Activated CD8-positive, alpha-beta T cell treated with anti-CD3 and anti-CD28 coated beads, Interleukin-2, amount 10 ng/mL, durations not matched to agents 7 days and 5 days (primary cell): ENCODE measurements at places on chromosomes 3 and 15.
A peak's percentile ranks its signal among the peaks of the same experiment; 100 is the strongest.

DNA sequence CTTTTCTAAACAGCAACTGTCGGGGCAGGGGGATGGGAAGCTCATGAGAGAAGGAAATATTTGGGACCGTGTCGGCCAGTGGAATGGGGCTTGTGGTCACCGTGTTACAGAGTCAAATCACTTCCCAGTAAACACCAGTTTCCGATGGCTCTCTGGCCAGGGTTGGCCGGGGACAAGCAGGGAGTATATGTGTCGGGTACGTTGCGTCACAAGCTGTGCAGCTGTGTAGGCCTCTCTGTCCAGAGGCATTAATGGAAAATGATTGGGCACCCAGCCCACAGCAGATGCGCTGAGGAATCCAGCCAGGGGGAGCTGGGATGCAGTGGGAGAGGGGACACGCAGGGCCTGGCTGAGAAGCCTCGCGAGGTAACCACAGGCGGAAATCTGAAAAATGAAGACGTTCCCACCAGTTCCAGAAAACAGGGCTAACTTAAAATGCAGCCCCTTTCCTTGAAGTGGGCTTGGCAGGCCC is 15.8 kb upstream of the ALDH1A3 start:
- no peak for DNase-seq
- no peaks in the 10 kb centered on the region for H3K36me3 ChIP-seq
- no peak overlapping the region for H3K27ac ChIP-seq
- H3K27me3 ChIP-seq: peaks cover 2% of the 10 kb centered on the region

DNA sequence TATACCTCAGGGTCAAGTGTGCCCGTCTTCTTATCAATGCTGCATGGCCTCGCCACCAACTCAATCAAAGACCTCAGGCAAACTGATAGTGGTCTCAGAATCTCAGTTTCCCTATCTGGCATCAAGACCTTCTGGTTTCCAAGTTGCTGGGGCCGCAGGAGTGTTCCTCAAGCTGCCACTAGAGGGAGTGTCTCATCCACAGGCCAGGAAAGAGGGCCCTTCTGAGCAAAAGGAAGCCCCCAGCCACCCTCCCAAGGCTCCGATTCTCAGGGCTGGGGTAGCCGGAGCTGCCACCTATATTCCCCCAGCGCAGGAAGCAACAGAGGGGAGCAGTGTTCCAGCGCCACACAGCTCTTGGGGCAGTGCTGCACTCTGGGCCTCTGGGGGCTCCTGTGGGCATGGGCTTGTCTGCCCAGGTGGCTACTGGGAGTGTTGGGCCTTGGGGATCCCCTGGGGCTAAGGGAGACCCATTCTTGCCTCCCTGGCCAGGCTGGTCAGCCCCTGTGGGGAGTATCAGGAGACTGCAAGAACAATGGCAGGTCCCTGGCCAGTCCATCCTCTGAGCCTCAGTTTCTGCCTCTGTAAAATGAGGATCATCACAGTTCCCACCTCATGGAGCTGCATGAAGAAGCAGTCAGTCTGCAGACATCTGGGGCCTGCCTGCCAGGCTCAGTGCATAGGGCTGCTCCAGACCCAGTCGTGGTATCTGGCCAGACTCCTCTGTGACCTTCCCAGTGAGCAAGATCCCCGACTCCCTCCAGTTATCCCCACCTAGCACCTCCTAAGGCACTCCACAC is 23.4 kb upstream of the SEC13 start:
- H3K4me1 ChIP-seq: no peaks in the 10 kb centered on the region
- no peaks in the 10 kb centered on the region for H3K36me3 ChIP-seq
- H3K27ac ChIP-seq: no peak overlapping the region
- no peak overlapping the region for H3K4me3 ChIP-seq
- no peaks in the 10 kb centered on the region for H3K27me3 ChIP-seq

GRCh38 chr3:106578911-106579310 is 710.1 kb upstream of the CBLB start:
- H3K27ac ChIP-seq: no peak overlapping the region
- no peaks in the 10 kb centered on the region for H3K4me1 ChIP-seq
- no peaks in the 10 kb centered on the region for H3K36me3 ChIP-seq
- no peak for DNase-seq
- H3K27me3 ChIP-seq: no peaks in the 10 kb centered on the region

- H3K4me3 ChIP-seq: no peak overlapping the region
- peaks cover 3% of the 10 kb centered on the region for H3K36me3 ChIP-seq
- H3K27ac ChIP-seq: no peak overlapping the region
- no peak for DNase-seq
- H3K27me3 ChIP-seq: peaks cover 4% of the 10 kb centered on the region
- peaks cover 4% of the 10 kb centered on the region for H3K4me1 ChIP-seq
These were observed 3.6 kb downstream of the HGD start for GRCh38 chr3:120678331-120678947.

- no peak overlapping the region for H3K27ac ChIP-seq
- no peaks in the 10 kb centered on the region for H3K27me3 ChIP-seq
- H3K36me3 ChIP-seq: no peaks in the 10 kb centered on the region
- H3K4me3 ChIP-seq: no peak overlapping the region
- H3K4me1 ChIP-seq: no peaks in the 10 kb centered on the region
These were observed 172.8 kb downstream of the NR2F2 start for GRCh38 chr15:96503276-96503675.

DNA sequence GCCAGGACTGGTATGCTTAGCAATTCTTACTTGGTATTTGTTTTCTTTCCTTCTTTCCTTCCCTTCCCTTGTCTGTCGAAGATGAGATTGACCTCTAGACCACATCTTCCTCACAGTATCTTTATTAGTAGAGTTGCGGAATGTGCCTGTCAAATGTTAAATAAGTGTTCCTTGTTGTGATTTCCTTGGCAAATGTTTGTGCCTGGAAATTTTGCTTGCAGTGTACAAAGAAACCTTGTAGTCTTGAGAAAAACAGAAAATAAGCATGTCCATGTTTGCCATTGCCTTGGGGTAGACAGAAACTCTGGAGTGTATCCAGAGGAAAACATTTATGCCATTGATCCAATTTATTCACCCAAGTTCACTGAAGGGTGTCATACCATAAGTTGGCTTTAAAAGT is 79.5 kb upstream of the ZNF385D start:
- no peaks in the 10 kb centered on the region for H3K36me3 ChIP-seq
- no peaks in the 10 kb centered on the region for H3K4me1 ChIP-seq
- H3K27ac ChIP-seq: no peak overlapping the region
- H3K4me3 ChIP-seq: no peak overlapping the region

DNA sequence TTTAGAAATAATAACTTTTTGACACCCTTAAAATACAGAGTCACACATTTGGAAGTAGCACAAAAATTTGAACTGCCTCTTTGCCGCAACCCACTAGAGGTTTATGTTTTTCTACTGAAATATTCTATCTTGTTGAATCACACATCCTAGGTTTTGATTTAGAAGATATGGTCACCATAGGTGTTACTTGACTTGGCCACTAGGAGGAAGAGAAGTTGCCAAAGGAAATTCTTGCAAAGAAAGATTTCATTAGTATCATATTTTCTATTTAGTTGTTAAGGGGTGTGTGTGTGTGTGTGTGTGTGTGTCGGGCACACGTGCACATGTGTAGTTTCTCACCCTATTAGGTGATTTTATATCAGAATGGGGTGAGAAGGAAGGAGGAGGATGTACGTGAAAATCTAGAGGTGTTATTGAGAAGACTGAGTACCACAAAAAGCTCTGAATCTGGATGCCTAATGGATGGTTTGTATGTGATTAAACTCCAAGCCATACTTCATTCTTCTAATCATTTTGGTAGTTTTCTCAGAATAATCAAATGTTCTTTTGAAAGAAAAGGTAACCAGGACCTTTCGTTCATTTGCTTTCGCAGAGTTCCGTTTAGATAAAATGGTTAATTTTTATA is 31.5 kb downstream of the ZFAND6 start:
- no peak for DNase-seq
- peaks cover 6% of the 10 kb centered on the region for H3K4me1 ChIP-seq
- no peak overlapping the region for H3K27ac ChIP-seq
- no peaks in the 10 kb centered on the region for H3K27me3 ChIP-seq
- H3K36me3 ChIP-seq: peaks cover 8% of the 10 kb centered on the region
- no peak overlapping the region for H3K4me3 ChIP-seq

- H3K36me3 ChIP-seq: peaks cover under 1% of the 10 kb centered on the region
- H3K4me1 ChIP-seq: peaks cover 18% of the 10 kb centered on the region
- no peak for DNase-seq
- no peak overlapping the region for H3K4me3 ChIP-seq
- no peak overlapping the region for H3K27ac ChIP-seq
- no peaks in the 10 kb centered on the region for H3K27me3 ChIP-seq
These were observed 6.4 kb upstream of the SNUPN start for GRCh38 chr15:75631935-75632334.

GRCh38 chr15:72230197-72231065 is 559 bp downstream of the PKM start:
- peak overlapping the region; percentile 88 for H3K4me3 ChIP-seq
- peaks cover 39% of the 10 kb centered on the region for H3K4me1 ChIP-seq
- H3K27ac ChIP-seq: peak overlapping the region; percentile 96
- no peaks in the 10 kb centered on the region for H3K27me3 ChIP-seq
- peaks cover 30% of the 10 kb centered on the region for H3K36me3 ChIP-seq
- DNase-seq: peak; percentile 82

GRCh38 chr3:169998668-169999131 is 32.1 kb downstream of the SEC62 start:
- H3K27ac ChIP-seq: no peak overlapping the region
- no peak for DNase-seq
- H3K4me3 ChIP-seq: no peak overlapping the region
- peaks cover 19% of the 10 kb centered on the region for H3K36me3 ChIP-seq
- peaks cover 29% of the 10 kb centered on the region for H3K4me1 ChIP-seq

GRCh38 chr3:129045675-129046036 is 14.9 kb upstream of the GP9 start:
- H3K4me3 ChIP-seq: no peak overlapping the region
- peak; percentile 40 for DNase-seq
- H3K27ac ChIP-seq: no peak overlapping the region

DNA sequence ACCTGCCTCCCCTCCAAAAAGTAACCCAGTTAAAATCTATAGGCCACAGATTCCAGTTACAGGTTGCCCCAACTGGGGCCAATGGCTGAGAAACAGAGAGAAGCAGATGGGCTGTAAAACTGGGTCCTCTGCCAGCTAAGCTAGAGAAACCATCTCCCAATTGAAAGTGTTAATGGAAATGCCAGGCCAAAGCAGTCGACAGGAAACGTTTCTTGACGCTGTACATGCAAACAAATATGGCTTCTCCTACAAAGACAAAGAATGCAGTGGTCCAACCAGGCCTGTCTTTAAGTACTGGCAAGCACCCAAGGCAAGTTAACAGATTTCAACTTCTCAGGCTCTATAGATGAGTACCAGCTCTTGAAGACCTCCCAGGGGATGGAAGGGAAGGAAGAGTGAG is 71.3 kb downstream of the MAGI1 start:
- peaks cover 10% of the 10 kb centered on the region for H3K4me1 ChIP-seq
- no peaks in the 10 kb centered on the region for H3K27me3 ChIP-seq
- no peak overlapping the region for H3K27ac ChIP-seq
- no peak for DNase-seq
- H3K36me3 ChIP-seq: no peaks in the 10 kb centered on the region

- H3K27ac ChIP-seq: peak overlapping the region; percentile 87
- H3K36me3 ChIP-seq: peaks cover 12% of the 10 kb centered on the region
- H3K27me3 ChIP-seq: no peaks in the 10 kb centered on the region
- peaks cover 81% of the 10 kb centered on the region for H3K4me1 ChIP-seq
- DNase-seq: peak; percentile 64
These were observed 62.7 kb upstream of the BLM start for GRCh38 chr15:90654233-90655136.
